ENCODE measurements at places on chromosomes 11 and 22.

DNA sequence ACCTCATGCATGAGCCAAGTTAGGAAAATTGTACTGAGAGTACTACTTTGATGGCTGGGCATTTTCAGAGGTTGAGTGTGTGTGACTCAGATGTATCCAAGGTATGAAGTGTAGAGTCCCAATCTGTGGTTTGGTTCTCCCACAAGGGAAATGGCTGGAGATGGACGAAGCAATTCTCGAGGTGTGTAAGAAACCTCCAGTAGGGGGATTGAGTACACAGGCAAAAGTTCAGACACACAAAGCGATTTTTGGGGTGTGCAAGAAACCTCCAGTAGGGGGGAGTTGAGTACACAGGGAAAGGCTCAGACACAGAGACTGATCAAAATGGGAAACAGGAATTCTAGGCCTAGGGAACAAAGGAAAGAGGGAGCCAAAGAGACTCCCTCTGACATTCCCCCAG, 1536.3 kb downstream of the FAM181B start:
- DNase-seq: no peak

DNA sequence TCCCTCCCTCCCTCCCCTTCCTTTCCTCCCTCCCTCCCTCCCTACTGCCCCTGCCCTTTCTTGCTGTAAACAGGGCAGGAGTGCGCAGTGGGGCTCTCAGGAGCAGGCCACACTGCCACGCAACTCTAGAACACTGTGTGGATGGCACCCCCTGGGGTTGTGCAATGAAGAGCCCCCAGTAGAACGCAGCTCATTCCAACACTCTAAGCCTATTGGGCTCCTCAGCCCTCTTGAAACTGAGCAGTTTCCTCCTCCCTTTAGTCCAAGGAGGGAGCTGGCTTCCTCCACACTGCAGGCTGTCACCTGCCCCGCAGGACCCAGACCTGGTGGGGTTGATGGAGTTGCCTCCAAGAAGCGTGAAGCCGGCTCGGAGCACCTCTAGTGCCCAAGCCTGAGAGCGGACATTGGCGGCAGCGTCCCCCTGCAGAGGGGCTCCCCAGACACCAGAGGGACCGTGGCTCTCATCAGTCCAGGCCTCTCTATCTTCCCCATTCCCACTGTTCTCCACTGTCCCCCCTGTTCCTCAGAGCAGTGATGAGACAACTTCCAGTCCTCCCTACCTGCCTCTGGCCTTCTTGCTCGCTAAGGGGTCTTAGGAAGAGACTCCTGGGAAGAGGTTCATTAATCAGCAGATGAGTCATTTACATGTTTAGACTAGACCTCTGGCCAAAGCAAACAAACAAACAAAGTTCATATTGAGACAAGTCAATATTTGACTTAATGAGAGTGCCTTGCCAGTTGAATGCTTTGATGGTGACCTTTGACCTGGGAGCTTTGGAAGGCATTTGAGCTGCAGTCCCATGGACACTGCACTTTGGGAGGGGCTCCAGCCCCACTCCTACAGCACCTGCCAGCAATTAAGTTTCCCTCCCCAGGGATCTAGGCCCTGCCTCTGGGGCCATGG, 64.0 kb downstream of the RPUSD4 start:
- DNase-seq: no peak

DNA sequence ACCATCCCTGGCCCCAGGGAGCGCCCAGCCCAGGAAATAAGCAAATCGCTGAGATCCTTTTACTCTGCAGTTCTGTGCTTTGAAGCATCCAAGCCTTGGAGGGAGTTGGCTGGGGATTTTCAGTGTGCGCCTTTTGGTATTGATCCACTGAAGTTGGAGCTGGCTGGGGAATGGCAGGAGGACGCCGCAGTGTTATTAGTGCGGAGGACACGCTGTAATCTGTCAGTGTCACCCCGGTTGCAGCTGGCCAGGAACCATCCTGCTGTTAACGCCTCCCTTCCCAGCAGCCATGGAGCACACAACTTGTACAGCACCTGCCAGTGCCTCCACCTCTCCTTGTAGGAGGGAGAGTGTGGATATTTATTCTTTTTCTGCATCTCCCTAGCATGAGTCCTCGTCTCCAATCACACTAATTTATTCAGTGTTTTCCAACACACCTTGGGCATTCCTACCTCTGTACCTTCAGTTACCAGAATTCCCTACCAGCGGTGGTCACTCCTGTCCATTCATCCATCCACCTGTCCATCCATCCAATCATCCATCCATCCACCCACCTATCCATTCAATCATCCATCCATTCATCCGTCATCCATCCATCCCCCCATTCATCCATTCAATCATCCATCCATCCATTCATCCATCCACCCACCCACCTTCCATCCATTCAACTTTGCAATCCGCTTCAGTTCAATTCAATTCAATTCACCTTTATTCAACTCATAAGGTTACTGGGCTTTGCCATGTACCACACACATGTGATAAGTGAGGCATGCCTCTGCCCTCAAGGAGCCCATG, 21.9 kb upstream of the EIF3D start:
- no peak for DNase-seq

- DNase-seq: no peak
These were observed 78.2 kb downstream of the FAM76B start for GRCh38 chr11:95711162-95711944.

DNA sequence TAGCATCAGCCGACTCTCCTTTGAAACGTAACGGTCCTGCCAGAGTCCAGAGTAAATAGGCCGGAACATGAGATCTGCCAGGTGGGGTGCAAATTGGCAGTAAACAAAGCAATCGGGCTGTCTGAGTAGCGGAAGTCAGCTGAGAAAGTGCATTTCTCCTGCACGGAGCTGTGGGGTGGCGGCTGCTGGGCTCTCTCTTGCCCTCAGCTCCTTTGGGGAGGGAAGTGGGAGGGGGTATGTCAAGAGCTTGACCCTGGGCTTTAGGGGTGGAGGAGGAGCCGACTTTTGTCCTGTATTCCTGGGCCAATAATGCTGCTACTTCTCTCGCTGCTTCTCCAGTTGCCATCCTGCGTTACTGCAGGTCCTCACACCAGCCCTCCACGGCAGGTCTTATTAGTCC, 11.6 kb downstream of the GRIK4 start:
- DNase-seq: no peak

- DNase-seq: no peak
These were observed 85.0 kb downstream of the CHST1 start for GRCh38 chr11:45580399-45580798.

GRCh38 chr22:20647586-20648305, 126.2 kb upstream of the SERPIND1 start:
- DNase-seq: no peak

GRCh38 chr22:42673898-42674401, 24.8 kb upstream of the CYB5R3 start:
- no peak for DNase-seq

GRCh38 chr11:73233211-73233610, 15.1 kb downstream of the P2RY2 start:
- no peak for DNase-seq

DNA sequence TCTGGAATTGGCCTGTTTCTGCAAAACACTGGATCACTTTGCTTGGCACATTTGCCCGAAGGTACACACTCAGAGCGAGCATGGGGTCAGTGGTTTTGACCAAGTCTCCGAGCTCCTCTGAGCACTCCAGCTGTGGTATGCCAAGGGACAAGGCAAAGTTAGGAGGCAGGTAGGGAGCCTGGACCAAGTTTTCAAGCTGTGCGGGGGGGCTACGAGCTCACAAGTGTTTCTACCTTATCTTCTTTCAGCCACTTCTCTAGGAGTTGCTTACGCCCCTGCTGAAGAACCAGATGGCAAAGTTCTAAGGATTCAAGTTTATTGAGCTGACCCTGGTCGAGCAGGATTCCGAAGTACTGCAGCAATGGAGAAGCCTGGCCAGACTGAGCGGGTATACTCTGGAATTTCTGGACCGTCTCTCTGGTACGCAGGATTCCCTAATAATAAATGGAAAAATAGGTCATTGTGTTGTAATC, 54.7 kb upstream of the SLC25A1 start:
- no peak for DNase-seq

GRCh38 chr11:94134651-94135512, 6.2 kb downstream of the PANX1 start:
- DNase-seq: peak; percentile 51

- DNase-seq: peak; percentile 49
These were observed 4.2 kb upstream of the MPEG1 start for GRCh38 chr11:59216641-59217564.

- peak; percentile 89 for DNase-seq
These were observed 10.9 kb downstream of the RELA start for GRCh38 chr11:65651589-65652510.

GRCh38 chr22:27673839-27674238, 127.7 kb downstream of the MN1 start:
- DNase-seq: no peak

- DNase-seq: no peak
These were observed 166.8 kb downstream of the TEAD1 start for GRCh38 chr11:12840871-12841660.

- DNase-seq: peak; percentile 79
These were observed 10.3 kb upstream of the POLD3 start for GRCh38 chr11:74581954-74582547.

DNA sequence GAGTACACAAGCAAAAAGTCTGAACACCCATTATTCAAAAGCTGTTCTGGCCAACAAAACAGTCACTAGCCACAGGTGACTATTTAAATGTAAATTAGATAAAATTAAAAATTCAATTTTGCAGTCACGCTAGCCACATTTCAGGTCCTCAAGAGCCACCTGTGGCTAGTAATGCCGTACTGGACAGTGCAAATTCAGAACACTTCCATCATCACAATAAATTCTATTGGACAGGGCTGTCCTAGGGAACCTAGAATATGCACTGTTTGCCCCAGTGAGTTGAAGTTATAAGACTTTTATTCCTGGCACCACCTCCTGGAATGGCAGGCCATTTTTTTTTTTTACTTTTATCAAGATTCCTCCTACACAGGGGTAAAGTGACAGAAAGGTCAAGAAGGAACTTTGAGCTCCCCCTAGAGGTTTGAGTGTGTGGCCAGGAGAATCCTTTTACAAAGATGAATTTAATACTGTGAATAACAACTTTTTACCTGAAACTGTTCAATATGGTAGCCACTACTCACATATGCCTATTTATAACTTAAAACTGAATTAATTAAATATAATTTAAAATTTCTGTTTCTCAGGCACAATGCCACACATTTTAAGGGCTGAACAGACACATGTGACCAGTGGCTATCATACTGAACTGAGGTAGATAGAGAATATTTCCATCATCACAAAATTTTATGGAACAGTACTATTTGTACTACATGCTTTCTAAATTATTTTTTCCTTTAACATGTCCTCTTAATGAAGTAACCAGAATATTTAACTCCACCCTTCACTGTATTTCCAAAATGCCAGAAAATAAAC, 6.5 kb downstream of the MSANTD2 start:
- DNase-seq: peak; percentile 54

GRCh38 chr11:57356268-57356667, 18.1 kb downstream of the P2RX3 start:
- DNase-seq: no peak

DNA sequence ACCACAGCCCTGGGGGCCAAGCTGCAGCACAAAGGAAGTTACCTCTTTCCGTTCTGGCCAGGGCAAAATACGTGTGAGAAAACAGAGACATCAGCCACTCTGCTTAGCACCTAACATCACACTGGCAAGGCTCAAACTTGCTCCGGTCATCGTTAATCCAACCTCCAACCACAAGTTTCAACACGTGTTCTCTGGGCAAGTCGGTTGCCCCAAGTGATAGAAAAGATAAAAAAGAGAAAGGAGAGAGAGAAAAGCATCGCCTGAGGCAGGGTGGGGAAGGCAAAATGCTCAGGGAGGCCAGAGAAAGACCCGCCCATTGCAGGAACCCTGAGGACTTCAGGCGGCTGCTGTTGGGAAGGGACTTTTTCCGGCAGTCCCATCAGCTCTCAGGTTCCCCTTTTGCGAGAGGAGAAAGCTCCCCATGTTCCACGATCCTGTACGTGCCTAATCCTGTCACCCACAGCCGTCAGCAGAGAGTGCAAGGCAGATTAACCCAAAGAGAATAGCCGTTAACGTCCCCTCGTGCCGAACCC, 18.5 kb upstream of the B4GALNT4 start:
- no peak for DNase-seq

GRCh38 chr11:107669191-107669740, 42.6 kb downstream of the SLN start:
- no peak for DNase-seq

- no peak for DNase-seq
These were observed 44.9 kb downstream of the DSCAML1 start for GRCh38 chr11:117752071-117752470.

DNA sequence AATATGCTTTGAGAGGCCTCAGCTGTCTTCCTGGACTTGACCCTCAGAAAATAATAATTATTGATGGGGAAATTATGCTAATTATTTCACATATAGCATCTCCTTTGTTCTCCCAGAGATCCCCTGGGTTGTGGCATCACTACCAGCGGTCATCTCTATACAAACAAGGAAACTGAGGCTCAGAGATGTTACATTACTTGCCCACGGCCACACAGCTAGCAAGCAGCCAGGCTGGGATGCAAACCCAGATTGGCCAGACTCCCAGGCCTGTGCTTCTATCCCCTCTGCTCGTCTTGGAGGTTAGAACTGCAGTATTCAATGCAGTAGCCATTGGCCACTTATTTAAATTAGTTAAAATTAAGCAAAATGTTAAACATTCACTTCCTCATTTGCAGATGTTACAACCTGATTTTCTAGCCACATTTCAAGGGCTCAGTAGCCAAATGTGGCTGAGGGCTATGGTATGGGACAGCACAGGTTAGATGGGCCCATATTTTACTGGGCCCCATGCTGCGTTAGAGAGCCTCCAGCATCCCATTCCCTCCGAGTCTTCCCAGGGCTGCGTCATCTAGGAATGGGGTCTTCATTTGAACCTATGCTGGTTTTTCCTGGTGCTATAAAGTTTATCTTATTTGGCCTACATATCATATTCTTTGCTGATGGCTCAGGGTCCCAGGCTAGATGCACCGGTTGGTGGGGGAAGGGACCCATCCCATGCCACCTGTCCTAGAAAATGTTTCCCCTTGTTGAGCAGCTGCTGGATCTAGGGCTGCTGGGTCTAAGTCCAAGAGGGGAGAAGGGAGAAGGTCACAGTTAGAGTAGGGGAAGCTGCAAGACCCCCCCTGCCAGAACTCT, 2.2 kb downstream of the SLC35C1 start:
- no peak for DNase-seq

Data from colonic mucosa (tissue), 4 donors.